ENCODE measurements at places on chromosomes 11 and 22.
A peak's percentile ranks its signal among the peaks of the same experiment; 100 is the strongest.

GRCh38 chr11:79244798-79245197 is 196.0 kb downstream of the TENM4 start:
- no peak for DNase-seq

- DNase-seq = no peak
Measured at GRCh38 chr22:25053153-25053805, 100.8 kb downstream of the KIAA1671 start.

DNA sequence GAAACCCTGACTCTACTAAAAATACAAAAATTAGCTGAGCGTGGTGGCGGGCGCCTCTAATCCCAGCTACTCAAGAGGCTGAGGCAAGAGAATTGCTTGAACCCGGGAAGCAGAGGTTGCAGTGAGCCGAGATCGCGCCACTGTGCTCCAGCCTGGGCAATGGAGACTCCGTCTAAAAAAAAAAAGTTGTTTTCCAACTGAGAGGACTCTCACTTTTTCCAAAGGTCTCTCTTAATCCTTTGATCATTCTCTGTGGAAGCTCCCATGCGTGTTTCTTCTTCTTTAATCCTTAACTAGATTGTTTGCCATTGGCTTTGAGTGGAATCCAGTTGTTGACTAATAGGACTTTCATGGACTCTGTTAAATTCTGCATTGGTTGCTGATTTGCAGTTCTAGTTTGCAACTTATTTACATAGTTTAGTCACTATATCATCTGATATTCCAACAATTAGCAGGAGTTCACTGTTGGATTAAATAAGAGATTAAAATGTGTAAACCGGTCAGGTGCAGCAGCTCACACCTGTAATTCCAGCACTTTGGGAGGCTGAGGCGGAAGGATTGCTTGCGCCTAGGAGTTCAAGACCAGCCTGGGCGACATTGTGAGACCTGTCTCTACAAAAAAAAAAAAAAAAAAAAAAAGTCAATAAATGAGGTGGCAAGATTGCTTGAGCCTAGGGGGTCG is 79.7 kb downstream of the C22orf31 start:
- DNase-seq = no peak

- DNase-seq = no peak
Measured at GRCh38 chr11:34065505-34066203, 14.1 kb downstream of the CAPRIN1 start.

GRCh38 chr11:128476729-128477128 is 110.6 kb downstream of the ETS1 start:
- DNase-seq = no peak

DNA sequence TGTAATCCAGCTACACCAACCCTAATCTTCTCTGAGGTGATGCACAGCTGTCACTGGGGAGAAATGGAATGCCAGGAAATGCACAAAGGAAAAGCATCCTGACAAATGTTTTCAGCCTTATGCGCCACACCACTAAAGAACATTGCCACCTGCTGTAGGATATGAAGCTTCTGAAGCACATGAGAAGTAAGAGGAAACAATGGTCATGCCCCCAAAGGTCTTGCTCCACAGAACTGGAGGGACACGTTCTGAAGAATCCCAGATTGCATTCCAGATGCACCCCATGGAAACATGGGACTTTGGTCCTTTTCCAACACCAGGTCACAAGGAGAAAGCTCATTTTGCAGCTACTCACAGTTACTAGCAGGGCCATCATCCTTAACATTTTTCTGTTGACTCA is 48.7 kb upstream of the ZBED5 start:
- DNase-seq = no peak

- no peak for DNase-seq
Measured at GRCh38 chr11:122440811-122441665, 214.5 kb upstream of the UBASH3B start.

- no peak for DNase-seq
Measured at GRCh38 chr11:70270877-70271648, 573 bp downstream of the PPFIA1 start.

DNA sequence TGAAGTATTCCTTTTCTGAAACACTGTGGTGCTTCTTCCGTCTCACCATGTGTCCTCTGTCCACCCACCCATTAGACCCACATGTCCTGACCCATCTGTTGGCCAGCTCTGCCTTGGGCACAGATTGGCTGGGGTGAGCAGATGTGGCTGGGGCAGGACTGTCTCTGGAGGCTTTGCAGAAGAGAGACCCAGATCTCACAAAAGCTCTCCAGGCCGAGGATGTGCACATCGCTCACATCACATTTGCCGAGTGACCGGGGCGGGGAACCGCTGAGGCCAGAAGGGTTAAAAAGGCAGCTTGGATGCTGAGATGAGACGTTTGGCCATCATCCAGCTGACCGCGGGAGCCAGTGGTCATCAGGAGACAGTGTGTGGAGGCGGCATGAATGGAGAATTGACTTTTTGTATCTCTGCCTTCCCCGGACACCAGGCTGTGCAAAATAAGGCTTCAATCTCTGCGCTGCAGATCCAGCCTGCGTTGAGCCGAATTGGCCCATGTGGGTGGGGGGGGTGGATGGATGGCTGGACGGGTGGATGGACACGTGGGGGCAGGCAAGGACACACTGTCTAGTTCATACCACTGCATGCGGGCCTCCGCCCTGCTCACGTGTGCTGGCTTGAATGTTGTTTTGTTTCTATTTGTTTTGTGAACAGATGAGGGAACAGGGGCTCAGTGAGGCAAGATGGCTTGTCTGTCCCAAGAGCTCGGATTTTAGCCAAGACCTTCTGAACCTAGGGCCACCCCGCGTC is 6.1 kb downstream of the IFITM10 start:
- no peak for DNase-seq

DNA sequence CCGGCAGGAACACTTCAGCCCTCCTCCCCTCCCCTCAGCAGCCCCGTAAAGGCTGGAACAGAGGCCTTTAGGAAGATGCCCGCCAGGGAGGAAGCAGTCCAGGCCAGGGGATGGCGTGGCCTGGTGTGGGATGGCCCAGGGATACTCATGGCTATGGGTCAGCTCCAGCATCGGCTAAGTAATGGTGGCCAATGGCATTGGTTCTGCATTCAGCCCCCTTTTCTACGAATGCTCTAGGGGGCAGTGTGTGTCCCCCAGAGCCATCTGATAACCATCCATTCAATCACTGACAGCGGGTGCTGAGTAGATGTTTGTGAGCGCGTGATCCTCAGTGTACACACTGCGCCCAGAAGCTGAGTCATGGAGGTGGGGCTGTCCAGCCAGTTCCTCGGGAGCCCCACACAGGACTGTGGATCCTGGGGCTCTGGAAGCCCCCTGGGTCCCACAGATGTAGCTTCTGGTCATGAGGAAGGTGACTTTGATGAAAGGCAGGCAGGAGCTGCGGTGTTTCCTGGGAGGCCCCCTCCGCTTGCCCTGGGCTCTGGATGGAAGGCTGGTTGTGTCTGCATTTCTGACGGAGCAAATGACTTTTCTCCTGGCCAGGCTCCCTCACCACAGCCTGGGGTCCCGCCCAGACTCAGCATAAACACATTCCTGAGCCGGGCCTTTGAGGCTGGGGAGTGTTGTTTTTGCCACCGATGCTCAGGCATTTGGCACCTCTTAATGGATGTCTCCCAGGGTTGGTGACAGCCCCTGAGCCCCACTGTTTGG is 46.5 kb downstream of the FBLN1 start:
- peak; percentile 78 for DNase-seq

- no peak for DNase-seq
Measured at GRCh38 chr11:122226810-122227379, 110.9 kb upstream of the BLID start.

DNA sequence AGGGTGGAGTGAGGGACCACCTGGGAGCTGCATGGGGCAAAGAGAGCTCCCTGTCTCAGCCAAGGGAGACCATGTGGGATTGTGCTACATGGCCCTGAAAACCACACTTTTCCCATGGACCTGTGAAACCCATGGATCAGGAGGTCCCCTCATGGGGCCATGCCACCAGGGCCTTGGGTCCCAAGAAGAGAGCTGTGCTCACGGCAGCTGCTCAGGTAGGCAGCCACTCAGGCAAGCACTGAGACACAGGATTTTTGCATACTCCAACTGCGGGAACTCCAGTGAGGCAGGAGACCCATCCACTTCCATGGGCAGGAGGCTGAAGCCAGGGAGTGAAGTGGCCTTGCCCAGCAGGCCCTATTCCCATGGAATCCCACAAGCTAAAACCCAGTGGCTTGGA is 190.0 kb downstream of the KCNA4 start:
- DNase-seq = no peak

DNA sequence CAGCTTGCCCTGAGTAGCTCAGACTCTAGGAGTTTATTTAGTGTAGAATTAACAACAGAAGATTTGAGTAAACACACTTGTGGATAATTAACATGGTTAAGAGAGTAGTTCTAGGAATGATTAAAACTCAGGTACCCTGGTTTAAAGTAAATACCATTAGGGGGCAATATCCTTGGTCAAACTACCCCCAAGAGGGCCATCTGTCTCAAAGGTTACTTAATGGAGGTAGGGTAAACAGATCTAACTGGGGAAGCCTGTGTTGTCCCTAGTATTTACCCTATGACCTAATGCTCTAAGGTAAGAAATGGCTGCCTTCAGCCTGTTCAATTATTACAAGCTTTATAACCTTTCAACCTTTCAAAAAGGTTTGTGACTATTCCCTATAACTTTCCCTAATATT is 10.6 kb upstream of the GLYATL1 start:
- DNase-seq = no peak

- no peak for DNase-seq
Measured at GRCh38 chr11:27916541-27917100, 191.3 kb downstream of the KIF18A start.

DNA sequence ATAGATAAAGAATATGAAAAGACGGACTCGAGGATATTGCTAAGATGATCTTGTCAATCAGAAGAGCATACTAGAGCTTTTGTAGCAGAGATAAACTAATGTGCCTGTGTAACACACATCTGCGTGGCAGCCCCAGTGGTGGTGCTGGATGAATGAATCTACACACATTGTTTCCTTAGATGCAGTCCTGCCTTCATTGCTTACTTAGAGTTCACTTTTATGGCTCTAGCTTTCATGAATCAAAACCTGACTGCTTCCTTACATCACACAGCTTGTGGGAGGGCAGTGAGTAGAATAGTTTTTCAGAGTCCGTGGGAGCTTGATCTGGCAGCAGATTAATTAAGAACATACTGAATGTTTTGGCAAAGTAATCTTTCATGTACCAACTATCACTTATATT is 83.7 kb downstream of the EXT2 start:
- no peak for DNase-seq

DNA sequence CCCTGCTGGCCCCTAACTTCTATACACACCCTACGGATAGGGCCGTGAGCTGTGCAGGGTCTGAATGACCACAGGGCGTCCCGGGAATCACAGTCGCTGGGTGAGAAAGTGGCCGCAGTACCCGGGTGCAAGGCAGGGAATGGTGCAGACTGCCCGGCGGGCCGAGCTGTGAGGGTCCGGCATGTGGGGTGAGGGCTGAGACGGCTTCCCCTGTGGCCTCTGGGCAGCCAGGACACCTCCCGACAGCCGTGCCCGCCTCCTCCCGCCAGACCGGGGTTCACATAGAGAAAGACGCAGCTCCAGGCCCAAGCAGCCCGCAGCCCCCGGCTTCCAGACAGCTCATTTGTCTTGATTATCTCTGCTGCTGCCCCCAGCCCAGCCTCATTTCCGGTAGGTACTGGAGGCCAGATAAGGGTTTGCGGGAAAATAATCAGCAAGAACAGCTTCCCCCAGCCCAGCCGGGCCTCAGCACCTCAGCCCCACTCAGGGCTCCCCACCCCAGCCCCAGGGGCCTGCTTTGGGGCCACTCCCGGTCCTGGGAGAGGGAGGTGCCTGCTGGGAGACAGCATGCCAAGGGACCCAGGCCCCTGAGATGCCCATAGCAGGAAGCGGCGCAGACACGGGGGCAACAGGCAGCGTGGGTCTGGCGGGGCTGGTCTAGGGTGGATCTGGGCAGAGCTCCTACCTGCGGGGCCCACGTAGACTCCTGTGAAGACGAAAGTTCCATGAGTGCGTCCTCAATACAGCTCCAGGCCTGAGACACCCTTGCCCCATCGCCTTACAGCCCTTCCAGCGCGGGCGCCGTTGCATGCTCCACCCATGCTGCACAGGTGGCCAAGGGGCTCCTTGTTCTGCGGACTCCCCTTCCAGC is 123.1 kb downstream of the BRD1 start:
- DNase-seq = no peak

GRCh38 chr22:46351131-46351735 is 15.7 kb downstream of the TRMU start:
- DNase-seq = no peak

DNA sequence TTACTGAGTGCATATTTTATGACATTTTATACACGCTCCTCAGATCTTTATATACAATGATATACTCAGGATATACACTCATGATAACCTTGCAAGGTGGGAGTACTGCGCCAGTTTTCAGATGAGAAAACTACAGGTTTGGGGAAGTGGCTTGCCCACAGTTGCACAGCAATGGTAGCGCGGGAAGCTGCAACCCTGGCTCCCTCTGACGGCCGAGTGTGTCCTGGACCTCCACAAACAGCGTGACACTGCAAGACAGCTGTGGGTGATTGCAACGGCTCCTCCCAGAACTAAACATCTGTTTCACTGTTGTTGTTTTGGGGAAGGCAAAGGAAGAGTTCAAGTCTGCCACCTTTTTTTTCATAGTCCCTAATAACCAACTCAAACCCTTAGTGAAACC is 47.0 kb downstream of the PACSIN2 start:
- no peak for DNase-seq

- no peak for DNase-seq
Measured at GRCh38 chr11:125068368-125068767, 5.3 kb downstream of the SLC37A2 start.

DNA sequence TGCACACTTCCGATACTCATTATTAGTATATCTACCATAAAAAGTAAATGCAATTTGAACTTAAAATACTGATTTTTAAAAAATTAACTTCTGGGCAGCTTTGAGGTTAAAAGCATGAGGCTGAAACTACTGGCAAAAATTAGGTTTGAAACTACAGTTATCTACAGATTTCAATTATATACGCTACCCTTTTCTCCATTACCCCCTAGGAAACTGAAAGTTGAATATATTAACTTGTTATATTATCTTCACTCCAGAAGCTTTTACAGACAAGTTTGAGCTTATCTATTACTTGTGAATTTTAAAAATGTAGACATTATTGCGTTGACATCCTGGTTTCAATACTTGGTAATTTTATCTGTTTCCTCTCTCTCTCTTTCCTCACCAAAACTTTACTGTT is 96.7 kb upstream of the DDI1 start:
- DNase-seq = no peak

DNA sequence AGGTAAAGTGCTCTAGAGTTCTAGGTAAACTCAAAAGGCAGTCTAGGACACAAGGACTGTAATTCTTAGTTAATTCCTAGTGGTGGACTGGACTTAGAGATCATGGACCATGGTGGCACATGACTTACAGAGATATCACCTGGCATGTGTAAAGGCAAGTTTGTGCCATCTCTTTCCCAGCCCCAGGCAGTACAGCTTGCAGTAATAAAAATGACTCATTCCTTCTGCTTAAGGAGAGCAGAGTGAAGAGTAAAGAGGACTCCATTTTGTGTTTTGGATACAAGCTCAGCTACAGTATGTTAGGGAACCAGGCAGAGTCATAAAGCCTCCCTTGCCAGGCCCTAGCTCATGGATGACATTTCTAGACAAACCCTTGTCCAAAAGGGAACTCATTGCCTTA is 629.9 kb downstream of the JRKL start:
- no peak for DNase-seq

All from NCI-H460 (cell line).